ENCODE measurements at places on chromosomes 16 and 17. TPM values are rescaled to one million over a fixed set of nuclear protein-coding genes. Genes with fewer than 3 reads are reported as not detected.

CCL17 gene
- not detected for total RNA-seq

MYL4 gene
- 5,829 TPM for total RNA-seq

ZNF598 gene
- 19.9 TPM for total RNA-seq

USB1 gene
- 43.2 TPM for total RNA-seq

PIRT gene
- total RNA-seq = not detected

DNA sequence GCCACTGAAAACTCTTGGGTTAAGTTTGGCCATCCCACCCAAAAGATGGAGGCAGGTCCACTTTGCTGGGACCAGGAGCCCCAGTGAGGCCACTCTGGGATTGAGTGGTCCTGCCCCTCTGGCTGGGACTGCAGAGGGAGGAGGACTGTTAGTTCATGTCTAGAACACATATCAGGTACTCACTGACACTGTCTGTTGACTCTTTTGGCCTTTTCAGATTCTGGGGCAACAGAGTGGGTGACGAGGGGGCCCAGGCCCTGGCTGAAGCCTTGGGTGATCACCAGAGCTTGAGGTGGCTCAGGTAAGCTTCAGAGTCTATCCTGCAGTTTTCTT, 19.5 kb upstream of the CYLD start:
- no peak for DNase-seq
- no peak overlapping the region for H3K4me3 ChIP-seq
- no peaks in the 10 kb centered on the region for H3K4me1 ChIP-seq

- no peaks in the 10 kb centered on the region for H3K4me1 ChIP-seq
- no peaks in the 10 kb centered on the region for H3K36me3 ChIP-seq
- H3K27ac ChIP-seq = no peak overlapping the region
- no peaks in the 10 kb centered on the region for H3K27me3 ChIP-seq
- DNase-seq = no peak
- H3K4me3 ChIP-seq = no peak overlapping the region
Measured at GRCh38 chr16:63361032-63361624, 1324.9 kb upstream of the CDH8 start.

- H3K36me3 ChIP-seq = peaks cover 76% of the 10 kb centered on the region
- DNase-seq = no peak
- no peak overlapping the region for H3K27ac ChIP-seq
- H3K27me3 ChIP-seq = no peaks in the 10 kb centered on the region
Measured at GRCh38 chr17:38369124-38369886, 17.7 kb downstream of the SOCS7 start.

DNA sequence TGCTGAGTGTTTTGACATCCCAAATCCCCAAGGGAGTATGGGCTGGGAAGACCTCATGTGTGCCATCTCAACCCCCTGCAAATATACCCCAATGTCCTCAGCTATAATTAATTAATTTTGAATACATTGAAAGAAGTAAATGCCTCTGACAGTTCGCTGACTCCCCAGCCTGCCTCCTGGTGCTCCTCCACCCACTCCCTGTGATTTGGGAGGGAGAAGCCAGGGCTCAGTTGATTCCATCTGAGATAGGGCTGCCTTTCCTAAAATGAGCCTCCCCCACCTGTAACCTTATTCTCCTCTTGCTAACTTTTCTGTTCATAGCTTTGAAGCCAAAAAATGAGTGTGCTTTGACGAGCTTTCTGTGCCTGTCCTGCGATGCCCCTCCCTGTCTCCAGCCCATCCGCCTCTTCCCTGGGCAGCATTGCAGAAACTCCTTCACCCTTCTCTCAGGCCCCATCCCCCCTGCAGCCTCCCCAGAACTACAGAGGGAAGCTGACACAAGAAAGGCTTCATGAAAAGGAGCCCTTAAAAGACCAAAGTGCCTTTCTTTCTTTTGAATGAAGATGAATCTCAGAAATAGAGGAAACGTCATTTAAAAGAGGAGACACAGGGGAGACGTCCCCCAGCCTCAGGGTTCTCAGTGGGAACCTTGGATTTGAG, 70.3 kb downstream of the HLF start:
- H3K27me3 ChIP-seq = no peaks in the 10 kb centered on the region
- H3K36me3 ChIP-seq = no peaks in the 10 kb centered on the region
- no peak overlapping the region for H3K27ac ChIP-seq
- H3K4me1 ChIP-seq = no peaks in the 10 kb centered on the region
- H3K4me3 ChIP-seq = no peak overlapping the region

DNA sequence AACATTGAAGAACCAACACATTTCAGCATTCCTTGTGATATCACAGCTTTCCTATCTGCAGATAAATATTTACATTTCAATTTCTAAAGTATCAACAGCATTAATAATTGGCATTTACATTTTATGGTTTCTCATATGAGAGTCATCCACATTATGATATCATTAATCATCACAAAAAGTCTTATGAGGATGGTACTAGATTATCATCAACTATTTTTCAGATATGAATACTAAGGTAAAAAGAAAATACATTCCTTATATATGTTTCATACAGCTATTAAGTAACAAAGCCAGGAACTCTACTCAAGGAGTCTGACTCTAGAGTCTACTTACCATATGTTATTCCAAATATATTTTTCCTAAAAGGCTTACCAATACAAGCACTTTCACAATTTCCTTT, 40.7 kb downstream of the ABCA5 start:
- no peak overlapping the region for H3K4me3 ChIP-seq
- no peaks in the 10 kb centered on the region for H3K4me1 ChIP-seq
- H3K36me3 ChIP-seq = peaks cover 28% of the 10 kb centered on the region
- no peak for DNase-seq

DNA sequence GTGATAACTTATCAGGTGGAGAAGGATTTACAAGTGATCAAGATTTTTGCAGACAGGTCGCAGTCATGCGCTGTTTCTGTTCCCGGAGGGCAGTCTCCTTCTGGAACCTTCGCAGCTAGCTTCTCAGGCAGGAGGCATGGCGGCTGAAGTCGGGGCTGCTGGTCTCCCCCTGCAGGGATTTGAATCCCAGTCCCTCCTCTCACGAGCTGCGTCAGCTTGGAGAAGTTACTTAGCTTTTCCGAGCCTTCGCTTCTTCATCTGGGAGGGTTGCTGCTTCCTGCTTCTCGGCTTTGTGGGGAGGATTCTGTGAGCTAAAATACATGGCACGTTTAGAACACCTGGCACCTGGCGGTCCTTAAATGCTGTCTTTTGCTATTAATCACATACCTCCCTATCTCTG, 287.8 kb upstream of the FOXF1 start:
- H3K27ac ChIP-seq = no peak overlapping the region
- H3K27me3 ChIP-seq = no peaks in the 10 kb centered on the region

DNA sequence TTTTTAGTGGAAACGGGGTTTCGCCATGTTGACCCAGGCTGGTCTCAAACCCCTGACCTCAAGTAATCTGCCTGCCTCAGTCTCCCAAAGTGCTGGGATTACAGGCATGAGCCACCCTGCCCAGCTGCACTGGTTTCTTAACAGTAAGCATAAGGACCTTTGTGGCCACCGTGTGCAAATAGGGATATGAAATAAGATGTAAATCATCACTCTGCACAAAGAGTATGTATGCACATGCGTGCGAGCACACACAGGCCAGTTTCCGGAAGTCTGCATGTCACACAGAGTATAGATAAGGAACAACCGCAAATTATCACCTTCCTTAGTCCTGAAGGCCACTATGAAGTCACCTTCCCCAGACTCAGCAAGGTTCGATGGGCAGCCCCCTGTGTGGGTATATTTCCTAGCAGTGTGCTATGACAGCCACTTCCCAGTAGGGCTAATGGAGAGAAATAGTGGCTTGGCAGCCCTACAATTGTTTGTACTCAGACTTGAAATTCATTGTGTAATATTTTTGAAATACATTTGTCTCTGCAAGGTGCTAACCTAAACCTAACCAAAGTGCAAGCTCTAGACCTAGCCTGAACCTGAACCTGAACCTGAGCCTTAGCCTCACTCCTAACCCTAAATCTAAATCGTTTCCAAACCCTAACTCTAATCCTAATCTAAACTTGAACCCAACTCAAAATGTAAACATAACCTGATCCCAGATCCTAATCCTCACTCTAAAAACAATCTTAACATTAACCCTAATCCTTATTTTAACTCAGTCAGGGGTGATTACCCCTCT, 48.4 kb upstream of the SKAP1 start:
- H3K36me3 ChIP-seq = no peaks in the 10 kb centered on the region
- H3K4me1 ChIP-seq = no peaks in the 10 kb centered on the region
- H3K4me3 ChIP-seq = no peak overlapping the region
- DNase-seq = no peak

DNA sequence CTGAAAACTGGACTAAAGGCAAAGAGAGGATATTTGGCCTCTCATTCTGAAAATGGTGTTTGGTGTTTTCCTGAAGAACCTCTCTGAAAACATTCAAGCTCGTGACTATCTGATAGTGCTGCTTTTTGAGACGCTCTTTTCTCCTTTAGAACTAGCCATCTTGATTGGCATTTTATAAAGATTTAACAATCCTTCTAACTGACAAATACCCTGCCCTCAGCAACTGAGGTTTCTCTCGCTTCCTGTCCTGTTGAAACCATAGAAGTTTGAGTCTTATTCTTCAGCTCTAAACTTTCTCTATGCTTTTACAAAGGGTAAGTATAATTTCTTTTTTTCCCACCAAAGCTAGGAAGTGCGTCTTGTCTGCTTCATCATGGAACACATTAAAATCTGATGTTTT, 13.3 kb downstream of the CNEP1R1 start:
- H3K4me3 ChIP-seq = no peak overlapping the region
- no peaks in the 10 kb centered on the region for H3K4me1 ChIP-seq
- no peaks in the 10 kb centered on the region for H3K27me3 ChIP-seq
- no peak overlapping the region for H3K27ac ChIP-seq
- DNase-seq = no peak

DNA sequence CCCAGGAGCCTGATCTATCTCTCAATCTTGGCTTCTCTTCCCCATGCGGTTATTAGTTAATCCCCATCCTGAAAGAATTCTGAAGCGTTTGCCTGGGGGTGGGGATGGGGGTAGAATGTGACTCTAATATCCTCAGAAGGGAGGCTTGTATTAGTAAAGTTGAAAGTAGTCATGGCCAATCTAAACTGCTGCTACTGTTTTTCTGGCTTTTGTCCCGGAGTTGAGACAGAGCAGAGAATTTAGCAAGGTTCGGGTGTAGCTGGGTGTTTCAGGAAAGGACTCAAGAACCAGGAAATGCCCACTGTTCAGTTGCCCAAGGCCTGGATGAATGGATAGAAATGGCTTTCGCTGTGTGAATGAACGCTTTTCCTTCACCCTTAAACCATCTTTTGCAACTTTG, 17.6 kb upstream of the ITGAM start:
- DNase-seq = no peak
- H3K36me3 ChIP-seq = no peaks in the 10 kb centered on the region
- H3K27me3 ChIP-seq = no peaks in the 10 kb centered on the region
- H3K4me1 ChIP-seq = no peaks in the 10 kb centered on the region
- no peak overlapping the region for H3K27ac ChIP-seq

DNA sequence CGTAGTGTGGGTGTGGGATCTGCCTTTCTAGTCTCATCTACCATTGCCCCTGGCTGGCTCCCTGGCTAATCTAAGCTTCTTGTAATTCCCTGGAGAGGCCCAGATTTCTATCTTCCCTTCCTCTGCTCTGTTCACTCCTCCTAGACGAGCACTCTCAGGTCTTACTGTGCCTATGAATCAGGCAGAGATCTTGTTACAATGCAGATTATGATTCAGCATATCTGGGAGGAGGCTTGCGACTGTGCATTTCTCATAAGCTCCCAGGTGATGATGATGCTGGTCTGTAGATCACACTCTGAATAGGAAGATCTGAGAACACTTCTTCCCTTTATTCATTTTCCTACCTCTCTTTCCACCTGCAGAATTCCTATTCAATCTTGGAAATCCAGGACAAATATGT, 200.1 kb downstream of the CBLN1 start:
- H3K4me3 ChIP-seq = no peak overlapping the region
- no peak overlapping the region for H3K27ac ChIP-seq
- no peaks in the 10 kb centered on the region for H3K4me1 ChIP-seq
- H3K27me3 ChIP-seq = no peaks in the 10 kb centered on the region

DNA sequence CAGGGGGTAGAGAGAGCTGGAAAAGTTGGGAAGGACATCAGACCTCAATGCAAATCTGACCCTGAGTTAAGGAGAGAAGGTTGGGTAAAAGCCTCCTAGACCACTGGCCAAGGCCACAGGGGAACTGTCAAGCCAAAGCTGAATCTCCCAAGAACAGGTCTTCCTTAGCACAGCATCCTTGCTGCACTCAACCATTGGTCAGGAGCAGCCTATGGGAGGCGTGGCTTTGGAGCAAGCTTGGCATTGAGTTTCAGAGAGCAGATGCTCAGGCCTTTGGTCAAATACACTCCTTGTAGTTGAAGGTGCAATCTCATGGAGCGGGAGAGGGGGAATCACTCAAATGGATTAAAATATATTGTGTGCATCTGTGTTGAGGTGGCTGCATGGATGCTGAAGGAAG, 21.8 kb downstream of the SOX9 start:
- H3K4me3 ChIP-seq = no peak overlapping the region
- no peak for DNase-seq
- H3K27ac ChIP-seq = no peak overlapping the region

- H3K4me3 ChIP-seq = no peak overlapping the region
- no peak overlapping the region for H3K27ac ChIP-seq
- H3K4me1 ChIP-seq = no peaks in the 10 kb centered on the region
- no peak for DNase-seq
Measured at GRCh38 chr17:60695960-60696359, 18.3 kb downstream of the BCAS3 start.

DNA sequence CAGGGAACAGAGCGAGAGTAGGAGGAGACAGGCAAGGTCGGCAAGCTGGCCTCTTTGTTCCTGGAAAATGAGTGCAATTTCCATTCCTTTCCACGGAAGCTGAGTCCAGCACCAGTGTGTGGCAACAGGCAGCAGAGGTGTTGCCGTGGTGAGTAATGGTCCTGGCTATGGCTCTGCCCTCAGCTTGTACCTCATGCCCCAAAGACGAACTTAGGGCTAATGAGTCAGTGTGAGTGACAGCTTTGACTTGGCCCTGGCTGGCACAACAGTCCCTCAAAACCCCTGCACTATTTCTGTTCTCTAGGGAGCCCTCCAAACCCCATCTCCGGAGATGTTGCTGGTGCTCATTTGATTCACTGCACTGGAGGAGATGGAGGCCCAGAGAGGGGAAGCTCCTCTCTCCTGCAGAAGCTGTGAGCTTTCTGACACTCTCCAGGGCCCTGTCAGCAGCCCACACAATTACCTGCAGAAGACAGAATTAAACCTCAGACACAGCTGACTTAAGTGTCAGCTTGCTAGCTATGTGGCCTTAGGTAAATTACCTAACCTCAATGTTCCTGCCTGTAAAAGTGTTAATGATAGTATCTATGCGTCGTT, 129.9 kb downstream of the TMEM132E start:
- no peak for DNase-seq
- no peaks in the 10 kb centered on the region for H3K4me1 ChIP-seq
- no peaks in the 10 kb centered on the region for H3K36me3 ChIP-seq
- H3K4me3 ChIP-seq = no peak overlapping the region
- H3K27me3 ChIP-seq = no peaks in the 10 kb centered on the region

Data from right atrium auricular region (tissue), 2 donors.